GM12864 (cell line): ENCODE measurements at places on chromosomes 13 and 19.

GRCh38 chr13:45303026-45303425, 38.0 kb downstream of the TPT1 start:
- DNase-seq, result no peak

GRCh38 chr19:12365236-12366162, at the start of gene ZNF442:
Gene ZNF442, minus strand, starts transcription at chr19:12365683. Its CDS starts 2,052 bp downstream, at chr19:12363631.
- DNase-seq, result peak; percentile 90

- DNase-seq, result no peak
Observed at GRCh38 chr13:63351081-63351480, 1935.4 kb upstream of the PCDH20 start.

- no peak for DNase-seq
Observed at GRCh38 chr19:34484328-34484727, 2.8 kb downstream of the WTIP start.

GRCh38 chr19:47446534-47447469, 24.9 kb downstream of the SLC8A2 start:
- DNase-seq, result no peak

DNA sequence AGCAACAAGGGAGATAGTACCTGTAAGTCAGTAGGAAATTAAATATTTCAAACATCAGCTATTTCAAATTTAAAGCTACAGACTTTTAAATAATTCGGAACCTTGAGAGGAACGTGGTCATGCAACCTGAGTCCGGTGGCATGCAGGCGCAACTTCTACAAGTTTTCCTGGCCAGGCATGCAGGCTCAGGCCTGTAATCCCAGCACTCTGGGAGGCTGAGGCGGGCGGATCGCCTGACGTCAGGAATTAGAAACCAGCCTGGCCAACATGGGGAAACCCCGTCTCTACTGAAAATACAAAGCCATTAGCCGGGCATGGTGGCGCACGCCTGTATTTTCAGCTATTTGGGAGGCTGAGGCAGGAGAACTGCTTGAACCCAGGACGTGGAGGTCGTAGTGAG, 2.2 kb upstream of the ZNF701 start:
- DNase-seq, result no peak

GRCh38 chr13:24161010-24161775, 673 bp downstream of the SPATA13 start:
- DNase-seq, result no peak

DNA sequence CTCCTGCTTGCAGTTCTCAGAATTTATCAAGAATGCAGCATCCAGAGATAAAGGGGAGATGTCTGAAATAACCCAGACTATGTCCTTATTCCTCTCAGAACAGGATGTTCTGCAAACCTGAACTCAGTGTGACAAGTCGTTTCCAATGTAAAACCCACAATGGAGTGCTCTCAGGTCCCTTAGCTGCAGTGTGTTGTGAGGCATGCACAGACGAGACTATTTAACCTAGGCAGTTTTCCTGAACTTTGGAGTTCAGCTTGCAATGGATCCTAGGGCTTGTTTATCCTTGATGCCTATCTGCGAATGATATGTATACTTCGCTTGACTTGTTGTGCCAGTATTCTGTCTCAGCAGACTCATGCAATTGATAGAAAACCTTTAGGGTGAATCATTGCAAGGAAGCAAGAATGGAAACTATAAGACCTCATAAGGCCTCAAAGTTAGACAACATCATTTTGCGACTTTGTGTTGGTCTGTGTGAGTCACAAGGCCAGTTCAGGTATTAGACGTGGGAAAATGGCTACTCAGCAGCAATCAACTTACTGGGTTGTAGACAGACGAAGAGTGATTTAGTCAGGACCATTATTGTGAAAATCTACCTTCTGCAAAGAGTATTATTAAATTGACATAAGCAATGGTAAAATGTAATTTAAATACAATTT, 2439.9 kb upstream of the PCDH20 start:
- no peak for DNase-seq

- no peak for DNase-seq
Observed at GRCh38 chr13:40974460-40975407, 44.4 kb downstream of the ELF1 start.

DNA sequence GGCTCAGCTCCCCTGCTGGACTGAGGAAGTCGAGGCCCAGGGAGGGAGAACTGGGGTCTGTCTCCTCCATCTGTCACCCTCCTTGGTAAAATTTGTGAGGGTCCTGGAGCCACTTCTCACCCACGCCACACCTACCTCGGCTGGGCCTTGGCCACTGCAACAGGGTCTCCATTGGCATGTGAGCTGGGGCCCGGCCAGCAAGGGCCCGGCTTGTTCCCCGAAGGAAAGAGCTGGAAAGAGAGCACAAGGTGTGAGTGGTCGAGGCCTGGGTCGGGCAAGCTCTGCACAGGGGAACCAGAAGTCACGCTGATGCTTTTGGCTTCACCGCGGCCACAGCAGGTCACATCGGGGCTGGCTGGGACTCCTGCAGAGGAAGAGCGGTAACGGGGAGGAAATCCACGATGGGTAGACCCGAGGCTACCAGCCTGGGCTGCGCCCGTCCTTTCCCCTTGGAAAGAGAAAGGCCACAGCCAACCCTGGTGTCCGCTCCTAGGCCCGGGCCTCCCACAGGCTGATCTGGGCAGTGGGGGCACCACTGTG, 9.0 kb downstream of the NANOS3 start:
- no peak for DNase-seq

- no peak for DNase-seq
Observed at GRCh38 chr19:30132343-30133075, 190.5 kb downstream of the URI1 start.

DNA sequence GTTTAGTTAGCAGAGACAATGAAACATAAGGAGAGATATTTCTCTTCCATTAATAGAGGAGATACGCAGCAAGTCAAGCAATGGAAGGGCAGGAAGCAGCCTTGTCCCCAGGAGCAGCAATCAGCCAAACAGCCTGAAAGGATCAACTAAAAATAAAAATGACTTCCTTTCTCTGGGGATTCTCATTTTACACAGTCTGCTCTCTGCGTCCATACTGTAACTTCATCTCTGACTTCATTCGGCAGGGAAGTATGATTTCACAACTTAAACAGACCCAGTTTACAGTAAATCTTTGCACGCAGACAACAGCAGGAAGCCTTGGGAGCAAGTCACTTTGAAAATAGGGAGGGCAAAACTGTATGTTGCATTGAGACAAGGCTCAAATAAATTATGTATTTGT, 826.7 kb downstream of the DIAPH3 start:
- DNase-seq, result no peak

DNA sequence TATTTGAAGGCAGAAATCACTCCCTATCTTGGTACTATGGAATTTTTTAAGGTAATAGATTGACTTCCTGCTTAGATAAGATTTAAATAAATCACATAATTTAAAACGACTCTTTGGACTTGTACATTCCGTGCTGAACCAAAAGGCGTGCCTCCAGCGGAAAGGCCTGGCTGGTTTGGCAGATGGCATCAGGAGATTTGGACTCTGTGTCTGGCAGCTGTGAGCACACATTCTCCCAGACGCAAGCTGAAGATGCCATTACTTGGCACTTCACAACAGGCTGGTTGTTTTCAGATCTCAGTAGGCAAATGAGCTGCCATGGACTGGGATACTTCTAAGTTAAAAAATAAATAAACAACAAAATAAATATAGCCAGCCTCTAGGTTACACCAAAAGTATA, 104.5 kb upstream of the SLC15A1 start:
- DNase-seq, result no peak

- no peak for DNase-seq
Observed at GRCh38 chr19:40768869-40769268, 6.5 kb upstream of the MIA start.

DNA sequence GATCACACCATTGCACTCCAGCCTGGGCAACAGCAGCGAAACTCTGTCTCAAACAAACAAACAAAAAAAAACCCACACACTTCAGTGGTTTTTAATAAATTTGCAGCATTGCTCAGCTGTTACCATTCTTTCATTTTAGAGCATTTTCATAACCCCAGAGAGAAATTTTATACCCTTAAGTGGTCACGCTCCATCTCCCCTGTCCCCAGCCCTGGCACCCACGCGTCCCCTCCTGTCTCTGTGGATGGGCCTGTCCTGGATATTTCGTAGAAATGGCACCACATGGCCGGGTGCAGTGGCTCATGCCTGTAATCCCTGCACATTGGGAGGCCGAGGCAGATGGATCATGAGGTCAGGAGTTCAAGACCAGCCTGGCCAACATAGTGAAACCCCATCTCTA, 7.8 kb downstream of the THOP1 start:
- no peak for DNase-seq

DNA sequence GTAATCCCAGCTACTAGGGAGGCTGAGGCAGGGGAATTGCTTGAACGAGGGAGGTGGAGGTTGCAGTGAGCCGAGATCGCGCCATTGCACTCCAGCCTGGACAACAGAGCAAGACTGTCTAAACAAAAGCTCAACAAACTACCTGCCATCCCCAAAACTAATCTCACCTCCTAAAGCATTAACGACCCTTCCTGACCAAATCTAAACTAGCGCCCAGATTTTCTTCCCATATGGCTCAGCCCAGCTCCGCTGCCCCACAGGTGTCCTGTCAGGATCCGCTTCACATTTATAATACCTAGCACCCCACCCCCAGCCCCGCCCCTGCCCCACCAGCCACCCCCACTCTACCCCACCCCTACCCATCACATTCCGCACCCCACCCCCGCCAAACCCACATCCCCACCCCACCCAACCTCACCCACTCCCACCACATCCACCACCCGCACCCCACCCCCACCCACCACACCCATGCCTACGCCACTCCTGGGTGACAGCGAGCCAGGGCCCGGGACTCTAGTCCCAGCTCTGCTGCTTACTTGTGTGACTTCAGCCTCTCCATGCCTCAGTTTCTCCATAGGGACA, 599 bp downstream of the C19orf12 start:
- DNase-seq, result no peak

GRCh38 chr19:41530184-41530534, 45.8 kb upstream of the CEACAM21 start:
- no peak for DNase-seq

GRCh38 chr13:53240401-53241025, 211.9 kb downstream of the OLFM4 start:
- no peak for DNase-seq

GRCh38 chr19:47561440-47562057, 11.4 kb downstream of the ZNF541 start:
- DNase-seq, result no peak

GRCh38 chr13:110283736-110284517, 23.0 kb downstream of the COL4A1 start:
- no peak for DNase-seq

DNA sequence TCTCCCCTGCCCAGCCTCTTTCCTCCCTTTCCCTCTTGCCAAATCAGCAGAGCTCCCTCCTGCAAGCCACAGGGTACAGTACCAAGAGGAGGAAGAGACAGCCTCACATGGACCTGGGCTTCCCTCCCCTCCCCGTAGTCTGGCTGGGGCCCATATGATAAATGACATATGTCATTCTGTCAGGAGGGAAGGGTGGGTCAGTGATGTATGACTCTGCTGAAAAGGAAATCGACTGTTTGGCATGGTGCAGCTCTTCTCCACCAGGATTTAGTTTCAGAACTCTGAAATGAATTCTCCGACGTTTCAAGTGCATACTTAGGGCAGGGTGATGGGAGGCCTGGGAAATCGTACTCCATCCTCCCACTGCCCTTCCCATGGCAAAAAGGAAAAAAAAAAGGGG, 9.8 kb downstream of the TSHZ3 start:
- no peak for DNase-seq

GRCh38 chr13:35978607-35979316, 152.4 kb downstream of the DCLK1 start:
- no peak for DNase-seq

GRCh38 chr19:35153701-35154524, 622 bp upstream of the FXYD5 start:
- no peak for DNase-seq

- DNase-seq, result no peak
Observed at GRCh38 chr19:56245121-56245740, 27.3 kb upstream of the EDDM13 start.

GRCh38 chr19:4284176-4284958, 5.3 kb downstream of the SHD start:
- no peak for DNase-seq

GRCh38 chr13:110305949-110306339, 1.0 kb downstream of the COL4A1 start:
- DNase-seq, result no peak

GRCh38 chr19:17246681-17247425, 1.1 kb upstream of the NR2F6 start:
- DNase-seq, result no peak

DNA sequence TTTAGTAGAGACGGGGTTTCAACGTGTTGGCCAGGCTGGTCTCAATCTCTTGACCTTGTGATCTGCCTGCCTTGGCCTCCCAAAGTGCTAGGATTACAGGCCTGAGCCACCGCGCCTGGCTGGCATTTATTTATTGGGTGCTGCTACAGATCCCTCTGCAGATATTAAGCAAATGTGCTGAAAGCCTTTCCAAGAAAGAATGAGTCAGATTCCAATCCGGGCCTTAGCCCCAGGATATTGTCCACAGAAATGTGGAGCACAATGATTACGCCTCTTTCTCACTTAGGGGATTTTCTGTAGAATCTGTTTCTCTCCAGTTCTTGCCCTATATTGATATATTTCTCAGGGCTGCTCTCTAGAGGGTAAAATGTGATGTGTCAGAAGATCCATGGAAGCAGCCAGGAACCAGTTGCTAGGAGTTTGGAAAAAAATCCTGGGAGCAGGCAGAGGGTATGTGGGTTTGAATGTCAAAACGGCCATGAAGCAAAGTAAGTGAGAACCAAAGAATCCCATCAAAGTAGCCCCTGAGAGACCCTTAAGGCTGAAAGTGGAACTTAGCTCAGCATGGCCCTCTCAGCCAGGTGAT, 24.8 kb upstream of the IGFL4 start:
- no peak for DNase-seq

GRCh38 chr19:5679289-5680083, 830 bp downstream of the MICOS13 start:
- DNase-seq, result no peak

DNA sequence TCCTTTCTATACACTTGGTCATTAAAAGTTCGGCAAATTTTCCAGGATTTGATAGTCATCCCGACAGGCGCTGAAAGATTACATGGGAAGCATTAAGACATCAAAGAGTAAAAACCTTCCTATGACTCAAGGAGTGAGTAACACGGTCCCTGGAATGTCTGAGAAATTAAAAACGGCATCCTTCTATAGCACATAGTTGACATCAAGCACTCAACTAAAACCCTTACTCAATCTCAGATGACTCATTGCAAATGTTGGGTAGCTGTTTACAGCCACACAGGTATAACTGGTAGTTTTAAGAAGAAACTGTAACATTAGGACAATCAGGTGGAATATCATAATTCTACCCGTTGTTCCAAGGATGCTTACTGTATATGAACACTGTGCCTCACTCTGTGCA, 6.4 kb upstream of the LGALS13 start:
- no peak for DNase-seq

DNA sequence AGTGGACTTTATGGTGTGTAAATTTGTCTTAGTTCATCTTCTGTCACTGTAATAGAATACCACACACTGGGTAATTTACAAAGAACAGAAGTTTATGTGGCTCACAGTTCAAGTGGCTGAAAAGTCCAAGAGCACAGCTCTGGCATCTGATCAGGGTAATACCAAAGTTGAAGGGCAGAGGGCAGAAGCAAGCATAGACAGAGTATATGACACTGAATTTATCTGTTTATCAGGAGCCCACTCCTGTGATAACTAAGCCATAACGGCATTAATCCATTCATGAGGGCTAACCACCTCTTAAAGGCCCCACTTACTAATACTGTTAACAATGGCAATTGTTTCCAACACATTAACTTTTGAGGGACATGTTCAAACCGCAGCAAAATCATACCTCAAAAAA, 4.0 kb upstream of the RFXAP start:
- DNase-seq, result no peak
